ENCODE measurements at places on chromosomes 2 and 18.

GRCh38 chr2:157421964-157422363 is 21.9 kb downstream of the CYTIP start:
- DNase-seq, result no peak

- DNase-seq, result no peak
These were observed 1.4 kb downstream of the GCFC2 start for GRCh38 chr2:75709297-75709696.

- DNase-seq, result no peak
These were observed 179.7 kb downstream of the MREG start for GRCh38 chr2:215833531-215834162.

DNA sequence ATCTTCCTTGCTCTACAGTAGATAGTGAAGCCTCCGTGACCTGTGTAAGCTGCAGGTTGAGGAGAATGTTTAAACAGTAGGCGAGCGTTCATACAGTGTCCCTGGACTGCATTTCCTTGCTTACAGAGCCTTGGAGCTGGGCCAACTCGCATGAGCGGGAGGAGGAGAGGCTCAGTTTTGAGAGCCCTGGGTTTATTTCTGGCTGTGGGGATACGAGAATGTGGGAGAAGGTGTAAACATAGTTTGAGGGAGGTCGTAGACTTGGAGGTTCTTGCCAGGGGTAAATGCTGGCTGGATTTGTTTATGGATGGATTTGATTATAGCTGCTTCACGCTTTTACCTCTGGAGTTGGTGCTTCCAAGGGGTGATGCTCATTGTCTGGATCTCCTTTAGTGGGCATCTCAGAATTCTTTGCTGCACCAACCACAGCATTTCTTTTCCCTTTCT is 20.8 kb downstream of the CRIM1 start:
- DNase-seq, result no peak

All from GM18507 (cell line).